Omental fat pad (tissue), 4 donors: ENCODE measurements at places on chromosomes 1 and 21.

GRCh38 chr1:156119503-156120209 lies 5.1 kb downstream of the LMNA start:
- no peak for DNase-seq

GRCh38 chr1:111706921-111707320 lies 32.3 kb downstream of the INKA2 start:
- DNase-seq: no peak

GRCh38 chr21:32770871-32771523 lies 558 bp downstream of the PAXBP1 start:
- no peak for DNase-seq

- DNase-seq: no peak
Observed at GRCh38 chr1:37478890-37479254, 4.5 kb downstream of the ZC3H12A start.

DNA sequence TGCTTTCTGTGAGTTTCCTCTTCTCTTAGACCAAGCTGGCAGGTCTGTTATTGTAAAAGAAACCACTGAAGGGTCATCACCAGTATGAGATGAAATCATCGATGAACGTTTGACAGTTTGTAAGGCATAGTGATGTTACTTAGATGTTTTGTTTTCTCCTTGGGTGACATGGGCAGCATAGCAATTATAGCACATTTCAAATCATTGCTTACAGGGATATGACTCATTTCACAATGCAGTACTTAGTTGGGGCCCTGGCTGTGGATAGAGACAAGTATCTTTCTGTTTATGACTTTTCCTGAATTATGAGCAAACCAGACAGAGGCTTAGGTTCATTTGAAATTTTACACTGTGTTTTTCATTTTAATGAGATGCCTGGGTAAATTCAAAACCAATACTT lies 313.0 kb downstream of the RWDD3 start:
- DNase-seq: no peak

GRCh38 chr1:93350322-93350721 lies 4.6 kb downstream of the DR1 start:
- DNase-seq: no peak

GRCh38 chr1:234474375-234474774 lies 4.6 kb downstream of the TARBP1 start:
- no peak for DNase-seq

- no peak for DNase-seq
Observed at GRCh38 chr1:156372876-156373275, 3.9 kb downstream of the RHBG start.

- no peak for DNase-seq
Observed at GRCh38 chr1:23099171-23099536, 69.5 kb downstream of the LUZP1 start.

DNA sequence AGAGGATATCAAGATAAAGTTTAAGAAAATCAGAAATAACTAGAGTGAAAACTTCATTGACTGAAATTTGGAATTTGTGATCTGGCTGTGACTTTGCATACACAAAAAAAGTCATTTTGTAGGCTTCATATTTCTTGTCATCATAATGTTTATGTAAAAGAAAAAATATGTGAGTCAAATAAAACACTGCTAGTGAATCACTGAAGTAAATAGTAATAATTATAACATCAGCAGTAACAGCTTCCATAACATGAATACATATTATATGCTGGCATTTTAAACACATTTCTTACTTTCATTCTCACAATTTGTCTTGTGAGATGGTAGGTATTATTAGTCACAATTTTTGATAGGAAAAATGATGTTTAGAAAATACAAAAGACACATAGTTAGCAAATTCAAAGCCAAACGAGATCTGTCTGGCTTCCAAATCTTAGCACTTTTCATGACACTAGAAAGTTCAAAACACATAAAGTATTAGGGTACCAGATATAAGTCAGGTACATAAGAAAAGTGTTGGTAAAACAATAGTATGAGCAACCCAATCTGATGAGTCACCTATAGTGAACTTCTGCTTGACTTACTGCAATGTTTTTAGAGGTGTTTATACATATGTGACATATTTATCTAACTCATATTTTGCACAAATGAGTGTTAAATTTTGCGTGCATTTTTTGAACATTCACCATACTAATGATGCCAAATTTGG lies 241.0 kb upstream of the SNX7 start:
- DNase-seq: no peak

GRCh38 chr1:25572708-25573590 lies 29.5 kb downstream of the LDLRAP1 start:
- no peak for DNase-seq

GRCh38 chr1:245501633-245502032 lies 346.8 kb downstream of the KIF26B start:
- no peak for DNase-seq

- DNase-seq: no peak
Observed at GRCh38 chr1:41783189-41783639, 135.5 kb downstream of the HIVEP3 start.

DNA sequence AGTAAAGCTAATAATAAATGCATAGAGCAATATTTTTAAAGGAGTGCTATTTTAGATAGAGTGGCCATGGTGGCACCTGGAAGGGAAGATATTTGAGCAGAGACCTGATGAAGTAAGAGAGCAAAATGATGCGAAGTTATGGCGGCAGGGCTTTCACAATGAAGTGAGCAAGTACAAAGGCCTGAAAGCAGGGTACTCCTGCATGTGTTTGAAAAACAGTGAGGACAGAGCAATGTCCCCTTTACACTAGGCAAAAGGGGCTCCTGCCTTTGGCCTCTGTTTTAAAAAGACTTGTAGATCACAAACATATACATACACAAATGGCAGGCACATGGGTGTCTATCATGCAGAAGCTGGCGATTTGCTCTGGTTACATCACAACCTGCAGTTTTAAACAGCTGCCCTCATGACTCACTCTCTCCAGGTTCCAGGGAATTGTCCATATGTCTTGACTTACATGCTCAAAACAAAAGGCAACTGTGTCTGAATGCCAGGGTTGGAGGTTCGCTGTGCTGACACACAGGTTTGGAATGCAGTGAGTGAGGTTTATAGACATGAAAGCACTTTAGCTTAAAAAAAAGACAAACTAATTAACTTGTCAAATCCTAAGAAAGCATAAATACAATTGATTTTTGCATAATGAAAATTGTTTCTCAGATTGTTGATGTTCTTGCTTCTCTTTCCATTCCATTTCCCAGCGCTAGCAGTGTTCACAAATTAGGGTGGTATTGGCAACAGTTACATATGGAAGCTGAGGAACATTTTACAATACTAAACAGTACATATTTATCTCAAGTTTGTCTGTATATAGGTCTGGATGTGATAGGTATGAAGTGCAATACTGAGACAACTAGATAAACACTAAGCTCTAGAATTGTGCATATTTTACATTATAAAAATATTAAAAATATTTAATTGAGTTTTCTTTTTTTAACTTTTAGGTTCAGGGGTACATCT lies 313.9 kb downstream of the BARHL2 start:
- no peak for DNase-seq

DNA sequence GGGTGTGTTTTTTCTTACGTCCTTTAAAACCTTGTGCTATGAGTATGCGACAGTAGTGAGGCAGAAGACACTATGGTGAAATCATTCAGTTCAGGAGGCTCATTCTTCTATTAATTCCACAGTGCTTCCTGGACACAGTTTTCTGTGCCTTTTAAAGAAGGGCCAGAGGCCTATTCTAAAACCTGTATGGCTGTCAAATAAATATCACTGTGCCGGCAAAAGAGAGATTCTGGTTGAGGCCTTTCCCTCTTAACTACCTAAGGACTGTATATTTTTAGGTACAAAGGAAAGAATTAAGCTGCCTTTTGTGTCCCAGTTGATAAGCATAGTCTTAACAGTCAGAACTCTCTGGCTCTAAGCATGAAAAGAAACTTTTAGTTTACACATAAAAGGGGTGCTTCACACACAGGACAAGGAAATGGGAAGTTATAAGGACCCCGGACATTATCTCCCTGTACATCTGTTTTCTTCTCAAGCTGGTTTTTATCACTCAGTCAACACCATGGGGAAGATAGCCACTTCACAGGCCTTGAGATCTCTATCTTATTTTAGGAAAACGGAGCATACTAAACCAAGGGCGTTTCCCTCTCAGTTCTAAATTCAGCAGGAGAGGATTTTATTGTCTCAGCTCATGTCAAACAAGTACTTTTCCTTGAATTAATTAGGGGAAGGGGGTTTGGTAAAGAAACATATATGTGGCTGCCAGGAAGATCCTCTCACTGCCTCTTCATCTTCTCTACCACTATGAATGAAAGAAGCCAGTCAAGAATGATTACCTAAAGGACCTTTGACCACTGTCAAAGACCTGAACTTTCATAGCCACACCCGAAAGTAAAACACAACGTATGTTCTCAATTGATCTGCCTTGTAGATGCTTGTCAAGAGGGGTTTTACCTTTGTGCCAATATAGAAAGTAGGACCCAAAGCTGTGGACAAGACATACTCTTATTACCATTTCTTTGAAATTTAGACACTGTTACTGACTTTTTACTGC lies 71.4 kb upstream of the HSPA13 start:
- DNase-seq: no peak

- no peak for DNase-seq
Observed at GRCh38 chr1:179742717-179743678, at the start of gene FAM163A. Gene FAM163A, plus strand, starts transcription at chr1:179743291. Its CDS starts 69,807 bp downstream, at chr1:179813098.

DNA sequence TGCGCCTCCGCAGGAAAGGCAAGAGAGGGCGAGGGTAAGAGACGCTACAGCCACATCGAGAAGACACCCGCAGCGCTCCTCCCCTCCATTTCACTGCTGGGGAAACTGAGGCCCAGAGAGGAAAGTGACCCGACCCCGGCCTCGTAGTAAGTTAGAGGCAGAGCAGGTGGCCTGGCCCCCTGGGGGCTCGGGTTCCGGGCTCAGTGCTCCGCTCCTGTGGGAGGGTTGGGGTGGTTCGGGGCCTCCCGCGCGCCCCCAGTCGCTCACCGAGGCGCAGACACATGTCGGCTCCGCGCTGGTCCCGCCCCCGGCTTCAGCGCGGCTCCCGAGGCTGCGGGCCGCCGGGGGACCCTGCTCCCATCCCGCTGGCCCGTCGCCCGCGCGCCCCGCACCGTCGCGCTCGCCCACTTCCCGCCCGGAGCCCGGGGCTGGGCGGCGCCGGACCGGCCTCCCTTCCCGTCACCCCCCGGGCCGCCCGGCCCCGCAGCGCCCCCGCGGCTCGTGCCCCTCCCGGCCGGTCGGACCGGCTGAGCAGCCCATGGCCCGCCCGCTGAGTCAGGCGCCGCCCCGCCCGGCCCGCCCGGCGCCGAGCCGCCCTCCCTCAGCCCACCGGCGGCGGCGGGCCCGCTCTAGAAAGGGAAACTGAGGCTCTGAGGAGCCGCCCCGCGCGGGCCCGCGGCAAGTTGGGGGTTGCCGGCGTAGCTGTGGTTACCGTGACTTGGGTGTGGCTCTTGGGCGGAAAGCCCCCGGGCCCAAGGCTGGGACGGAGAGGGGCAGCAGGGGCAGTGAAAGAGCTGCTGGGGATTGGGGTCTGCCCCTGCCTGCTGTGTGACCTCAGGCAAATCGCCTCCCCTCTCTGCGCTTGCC lies at the start of gene TMEM54:
Gene TMEM54, minus strand, starts transcription at position 434 of the 867 bp plus-strand sequence. Its CDS starts 151 bp downstream, at position 283.
- no peak for DNase-seq

GRCh38 chr1:172360511-172360910 lies 60.0 kb upstream of the C1orf105 start:
- no peak for DNase-seq

- no peak for DNase-seq
Observed at GRCh38 chr1:116389013-116389412, 16.0 kb downstream of the ATP1A1 start.

DNA sequence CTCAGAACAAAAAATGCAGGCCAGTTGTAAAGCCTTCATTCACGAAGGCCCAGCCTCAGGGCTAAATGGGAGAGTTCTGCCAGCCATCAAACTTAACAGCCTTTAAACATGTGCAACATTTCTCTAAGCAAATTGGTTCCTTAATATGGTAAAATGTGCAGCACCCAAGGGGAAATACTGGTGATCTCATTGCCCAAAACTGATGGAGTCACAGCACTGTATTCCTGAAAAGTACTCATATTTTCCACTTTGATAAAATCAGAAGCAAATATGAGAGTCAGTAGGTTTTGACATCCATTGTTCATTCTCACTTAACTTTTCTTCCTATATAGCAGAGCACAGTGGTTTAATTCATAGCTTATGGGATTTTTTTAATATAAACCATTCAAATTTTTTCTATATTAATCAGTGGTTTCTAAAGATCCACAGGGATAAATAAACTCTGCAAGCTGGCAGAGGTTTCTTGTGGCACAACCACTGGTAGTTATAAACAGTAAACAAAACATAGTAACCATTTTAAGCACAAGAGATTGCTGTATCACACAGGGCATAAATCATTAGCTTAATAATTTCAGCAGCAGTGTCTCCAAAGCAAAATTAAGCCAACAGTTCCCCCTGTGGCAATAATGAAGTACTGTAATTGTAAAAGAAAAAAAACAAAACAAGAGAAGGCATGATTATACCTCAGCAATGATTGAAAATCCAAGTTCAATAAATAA lies 106.9 kb upstream of the LYPLAL1 start:
- no peak for DNase-seq

GRCh38 chr1:231508941-231509340 lies 19.5 kb upstream of the TSNAX start:
- no peak for DNase-seq

DNA sequence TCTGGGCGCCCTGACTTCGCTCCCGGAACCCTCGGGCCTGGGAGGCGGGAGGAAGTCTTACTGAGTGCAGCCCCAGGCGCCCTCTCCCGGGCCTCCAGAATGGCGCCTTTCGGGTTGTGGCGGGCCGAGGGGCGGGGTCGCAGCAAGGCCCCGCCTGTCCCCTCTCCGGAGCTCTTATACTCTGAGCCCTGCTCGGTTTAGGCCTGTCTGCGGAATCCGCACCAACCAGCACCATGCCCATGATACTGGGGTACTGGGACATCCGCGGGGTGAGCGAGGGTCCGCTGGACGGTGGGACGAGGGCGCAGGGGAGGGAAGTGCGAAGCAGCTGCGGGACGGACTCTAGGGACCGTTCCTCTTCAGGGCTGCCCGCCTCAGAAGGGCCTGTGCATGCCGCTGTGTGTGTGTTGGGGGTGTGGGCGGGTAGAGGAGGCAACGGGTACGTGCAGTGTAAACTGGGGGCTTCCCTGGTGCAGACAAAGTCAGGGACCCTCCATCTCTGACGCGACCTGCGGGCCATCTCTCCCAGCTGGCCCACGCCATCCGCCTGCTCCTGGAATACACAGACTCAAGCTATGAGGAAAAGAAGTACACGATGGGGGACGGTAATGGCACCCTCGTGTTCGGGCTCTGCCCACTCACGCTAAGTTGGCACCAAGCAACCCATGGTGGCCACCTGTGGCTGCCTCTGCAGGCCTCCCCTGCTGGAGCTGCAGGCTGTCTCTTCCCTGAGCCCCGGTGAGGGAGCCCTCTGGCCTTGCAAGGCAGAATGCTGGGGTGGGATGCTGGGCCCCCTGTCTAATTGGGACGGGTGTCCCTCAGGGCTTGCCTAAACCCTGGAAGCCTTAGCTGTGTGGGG lies at the start of gene GSTM1:
Gene GSTM1, plus strand, starts transcription at position 177 of the 859 bp plus-strand sequence. Its CDS starts 57 bp downstream, at position 234.
- DNase-seq: no peak

DNA sequence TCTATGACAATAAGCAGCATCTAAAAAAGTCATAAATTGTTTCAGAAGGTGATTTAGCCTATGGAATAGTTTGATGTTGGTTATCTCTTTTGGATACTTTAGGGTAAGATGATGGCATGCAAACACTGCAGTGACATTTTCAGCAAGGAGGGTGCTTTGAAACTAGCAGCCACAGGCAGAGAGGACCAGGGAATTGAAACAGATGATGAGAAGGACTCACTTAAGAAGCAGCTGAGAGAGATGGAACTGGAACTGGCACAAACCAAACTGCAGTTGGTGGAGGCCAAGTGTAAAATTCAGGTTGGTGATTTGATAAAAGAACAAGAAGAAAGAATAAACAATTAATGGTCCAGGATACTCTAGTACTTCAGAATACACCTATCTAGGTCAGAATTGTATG lies 11.2 kb upstream of the CACYBP start:
- no peak for DNase-seq
